ENCODE measurements at places on chromosomes 4 and X.

- no peak for DNase-seq
Measured at GRCh38 chrX:39802354-39802753, 295.4 kb downstream of the BCOR start.

DNA sequence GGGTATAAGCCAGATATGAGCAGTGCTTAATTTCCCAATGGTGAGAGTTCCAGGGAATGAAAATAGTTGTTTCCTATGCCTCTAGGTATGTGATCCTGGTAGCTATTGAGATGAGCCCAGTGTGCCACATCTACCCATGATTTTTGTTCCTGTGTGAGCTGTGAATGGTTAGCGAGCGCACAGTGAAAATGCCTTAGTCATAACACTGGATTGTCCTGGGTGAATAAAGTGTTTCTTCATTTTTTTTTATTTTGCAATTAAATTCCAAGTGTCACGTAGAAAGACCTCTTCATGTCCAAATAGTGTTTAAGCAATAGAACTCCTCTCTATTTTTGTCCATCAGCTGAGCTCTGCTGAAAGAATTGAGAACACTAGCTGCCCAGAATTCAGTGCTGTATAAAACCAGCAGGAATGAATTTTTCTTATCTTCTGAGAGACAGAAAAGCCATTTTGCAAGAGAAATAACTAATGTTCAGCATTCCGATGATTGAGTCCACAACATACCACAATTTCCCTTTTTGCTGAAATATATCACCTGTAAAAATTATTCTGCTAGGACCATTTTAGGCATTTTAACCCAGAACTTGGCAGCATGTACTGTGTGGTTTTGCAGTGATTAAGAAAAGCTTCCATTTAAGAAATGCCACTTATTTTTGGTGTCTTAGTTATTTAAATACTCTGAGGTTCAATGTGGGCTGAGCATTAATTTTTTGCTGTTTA, 5.6 kb downstream of the MAOA start:
- no peak for DNase-seq

- no peak for DNase-seq
Measured at GRCh38 chr4:182124359-182124758, 118.8 kb upstream of the TENM3 start.

GRCh38 chr4:13541176-13541604, 3.1 kb downstream of the NKX3-2 start:
- DNase-seq: no peak

GRCh38 chrX:139936259-139936658, 3.4 kb upstream of the ATP11C start:
- DNase-seq: no peak
